ENCODE measurements at places on chromosomes 11 and 22.
A peak's percentile ranks its signal among the peaks of the same experiment; 100 is the strongest.

GRCh38 chr11:70246196-70246595 lies 24.3 kb upstream of the PPFIA1 start:
- no peak for DNase-seq

- DNase-seq = no peak
Observed at GRCh38 chr22:42807185-42807584, 49.9 kb downstream of the ARFGAP3 start.

- DNase-seq = no peak
Observed at GRCh38 chr11:134069426-134070341, 812 bp downstream of the JAM3 start.

GRCh38 chr22:45181766-45182165 lies 18.0 kb downstream of the NUP50 start:
- DNase-seq = no peak

DNA sequence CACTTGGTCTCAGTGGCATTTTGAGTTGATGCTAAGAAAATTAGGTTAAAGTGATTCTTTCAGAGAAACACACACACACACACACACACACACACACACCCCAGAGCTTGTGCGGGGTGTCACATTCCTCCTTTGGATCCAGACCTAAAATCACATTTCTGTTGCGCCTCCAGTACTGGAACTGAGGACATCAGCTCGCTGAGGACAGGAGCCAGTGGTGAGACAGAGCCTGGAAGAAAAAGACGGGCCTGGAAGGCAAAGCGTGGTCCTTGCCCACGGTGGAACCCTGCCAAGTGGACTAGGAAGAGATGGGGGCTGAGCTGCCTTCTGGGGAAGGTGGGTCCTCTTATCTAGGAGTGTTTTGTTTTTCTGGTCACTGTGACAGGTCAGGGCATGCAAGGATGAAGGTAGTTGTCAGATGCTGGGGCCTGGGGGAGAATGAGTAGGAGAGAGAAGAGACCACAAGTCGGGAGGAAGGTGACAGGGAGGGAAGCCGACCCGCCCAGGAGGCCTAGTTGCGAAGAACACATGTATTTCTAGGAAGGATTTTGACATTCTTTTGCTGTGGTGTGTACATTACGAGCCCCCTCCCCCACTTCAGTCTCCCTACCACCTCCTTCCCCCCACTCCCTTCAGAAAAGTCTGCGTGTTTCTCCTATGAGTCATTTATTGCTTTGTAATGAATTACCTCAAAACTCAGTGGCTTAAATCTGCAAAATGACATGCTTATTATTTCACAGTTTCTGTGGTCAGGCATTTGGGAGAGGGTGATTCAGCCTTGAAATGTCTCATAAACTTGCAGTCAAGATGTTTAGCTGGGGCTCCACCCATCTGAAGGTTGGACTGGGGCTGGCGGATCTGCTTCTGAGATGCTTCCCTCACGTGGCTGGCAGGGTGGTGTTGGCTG lies 4.8 kb upstream of the ELFN2 start:
- peak; percentile 97 for DNase-seq

DNA sequence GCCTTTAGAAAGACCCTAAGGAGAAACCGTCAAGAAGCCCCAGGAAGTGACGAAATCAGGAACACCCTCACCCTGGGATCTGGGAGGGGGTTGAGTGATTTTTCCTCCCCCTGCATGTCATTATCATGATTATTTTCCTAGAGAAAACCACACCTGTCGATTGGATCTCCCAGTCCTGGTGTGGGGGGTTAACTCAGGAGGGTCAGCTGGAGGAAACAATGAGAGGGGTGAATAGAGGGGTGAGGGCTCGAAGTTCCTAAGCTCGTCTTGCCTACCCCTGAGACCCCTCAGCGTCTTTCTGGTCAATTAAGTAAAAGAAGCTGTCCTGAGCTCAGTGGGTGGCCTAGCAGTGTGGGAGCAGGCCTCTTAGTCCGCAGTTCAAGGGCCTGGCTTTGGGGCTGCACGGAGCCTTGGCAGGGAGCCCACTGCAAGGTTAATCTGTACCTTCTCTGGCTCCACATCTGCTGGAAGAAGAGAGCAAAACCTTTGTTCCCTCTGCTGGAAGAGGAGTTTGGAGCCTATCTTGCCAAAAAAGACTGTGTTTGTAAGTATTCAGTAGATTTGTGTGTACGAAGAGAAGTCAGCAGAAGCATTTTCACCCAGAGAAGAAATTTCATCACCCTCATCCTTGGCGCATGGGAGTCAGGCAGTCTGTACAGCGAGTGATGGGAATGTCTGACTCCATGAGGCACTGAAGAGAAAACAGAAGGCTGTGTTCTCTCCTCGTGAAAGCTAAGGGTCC lies 34.2 kb upstream of the FTH1 start:
- no peak for DNase-seq

DNA sequence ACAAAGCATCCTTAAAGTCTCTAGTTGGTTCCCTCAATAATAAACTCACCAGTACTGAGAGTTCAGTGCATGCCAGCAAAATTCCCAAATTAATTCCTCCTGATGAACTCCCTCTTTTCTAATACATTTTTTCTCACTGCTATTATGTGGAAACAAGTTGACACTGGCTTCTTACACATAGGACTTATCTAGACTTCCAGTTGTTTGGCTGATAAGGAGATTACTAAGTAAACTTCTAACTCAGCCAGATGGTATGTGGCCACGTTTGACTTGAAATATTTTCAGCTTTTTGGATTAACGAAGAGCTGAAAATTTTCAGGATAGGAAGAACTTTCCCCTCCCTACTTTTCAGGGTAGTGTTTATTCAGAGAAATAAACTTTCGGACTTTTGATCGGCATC lies 1154.2 kb upstream of the TENM4 start:
- DNase-seq = no peak
